Activated CD8-positive, alpha-beta memory T cell treated with anti-CD3 and anti-CD28 coated beads for 1 hour (primary cell): ENCODE measurements at places on chromosomes 7 and 10.
A peak's percentile ranks its signal among the peaks of the same experiment; 100 is the strongest.

DNA sequence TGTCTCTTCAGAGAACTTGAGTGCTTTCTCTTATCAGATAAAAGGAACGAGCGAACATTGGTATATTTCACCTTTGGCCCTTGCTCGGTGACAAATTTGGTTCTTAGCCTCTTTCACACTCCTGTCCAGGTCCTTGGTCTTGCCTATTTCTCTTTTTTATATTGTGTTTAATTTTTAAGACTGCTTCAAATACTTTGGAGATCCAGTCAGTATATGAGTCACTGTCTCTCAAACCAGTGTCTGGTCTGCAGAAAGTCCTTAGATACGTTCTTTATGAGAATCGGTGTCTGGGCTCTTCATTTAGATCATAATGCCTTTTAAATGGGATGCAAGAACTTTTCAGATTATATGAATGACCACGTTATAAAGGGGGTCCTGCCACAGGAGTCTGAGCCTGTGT lies 55.0 kb downstream of the PIK3AP1 start:
- DNase-seq, result no peak

- DNase-seq, result no peak
Observed at GRCh38 chr7:22202141-22202540, 154.8 kb downstream of the RAPGEF5 start.

GRCh38 chr10:15059914-15060313 lies 16.2 kb downstream of the OLAH start:
- DNase-seq, result no peak

- DNase-seq, result no peak
Observed at GRCh38 chr10:58453105-58453504, 59.6 kb upstream of the BICC1 start.

DNA sequence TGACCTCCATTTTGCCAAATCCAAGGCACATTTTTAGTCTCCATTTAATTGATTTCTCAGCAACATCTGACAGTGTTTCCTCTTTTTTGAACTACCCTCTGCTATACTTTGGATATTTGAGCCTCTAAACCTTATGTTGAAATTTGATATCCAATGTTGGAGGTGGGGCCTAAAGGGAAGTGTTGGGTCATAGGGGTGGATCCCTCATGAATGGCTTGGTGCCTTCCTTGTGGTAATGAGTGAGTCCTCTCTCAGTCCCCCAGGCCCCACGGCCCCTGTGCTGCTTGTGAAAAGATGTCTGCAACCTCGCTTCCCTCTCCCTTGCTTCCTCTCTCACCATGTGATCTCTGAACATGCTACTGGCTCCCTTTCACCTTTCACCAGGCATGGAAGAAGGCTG lies 96.8 kb upstream of the DGKB start:
- no peak for DNase-seq

GRCh38 chr7:45220846-45221618 lies 63.4 kb downstream of the RAMP3 start:
- no peak for DNase-seq

GRCh38 chr7:129298268-129298893 lies 73.6 kb downstream of the AHCYL2 start:
- peak; percentile 16 for DNase-seq

- no peak for DNase-seq
Observed at GRCh38 chr7:8343556-8343955, 81.6 kb upstream of the ICA1 start.

DNA sequence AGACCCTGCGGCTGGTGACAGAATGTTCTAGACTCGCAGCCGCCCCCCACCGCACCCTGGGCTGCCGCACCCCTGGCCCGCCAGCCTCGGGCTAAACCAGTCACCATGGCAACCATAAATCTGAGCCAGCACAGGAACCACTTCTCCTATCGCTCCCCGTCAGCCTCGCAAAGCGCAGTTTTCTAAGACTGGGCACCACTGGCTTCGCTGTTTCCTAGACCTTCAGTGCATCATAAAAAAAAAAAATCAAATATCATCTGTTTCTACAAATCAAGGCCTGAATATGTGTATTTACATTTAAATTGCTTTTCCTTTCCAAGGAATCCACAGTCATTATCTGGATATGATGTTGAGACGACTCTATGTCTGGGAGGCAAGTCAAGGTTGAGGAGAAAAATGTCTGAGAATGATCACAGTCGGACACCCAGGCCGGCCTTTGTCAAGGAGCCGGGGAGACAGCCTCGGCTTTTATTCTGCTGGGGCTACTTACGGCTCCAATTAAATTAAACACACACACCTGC lies 99.9 kb downstream of the PTPRN2 start:
- DNase-seq, result no peak

- DNase-seq, result no peak
Observed at GRCh38 chr7:2644562-2645273, 12.9 kb downstream of the TTYH3 start.

DNA sequence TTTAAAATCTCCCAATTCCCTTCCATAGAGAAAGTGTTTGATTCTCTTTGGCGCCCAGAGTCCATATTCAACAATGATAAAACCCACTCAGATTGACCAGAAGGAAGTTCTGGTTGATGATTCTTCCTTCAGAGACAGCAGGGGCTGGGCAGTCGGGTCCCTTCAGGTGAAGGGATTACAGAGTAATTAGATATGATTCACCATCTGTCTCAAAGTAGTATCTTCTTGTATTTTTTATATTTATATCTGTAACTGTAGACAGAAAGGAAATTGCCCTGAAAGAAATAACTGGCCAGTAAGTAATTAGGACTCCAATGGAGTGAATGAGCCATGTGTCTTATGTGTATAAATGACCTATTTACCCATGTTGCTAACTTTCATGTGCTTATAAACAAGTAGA lies 156.0 kb downstream of the PLCE1 start:
- DNase-seq, result no peak

DNA sequence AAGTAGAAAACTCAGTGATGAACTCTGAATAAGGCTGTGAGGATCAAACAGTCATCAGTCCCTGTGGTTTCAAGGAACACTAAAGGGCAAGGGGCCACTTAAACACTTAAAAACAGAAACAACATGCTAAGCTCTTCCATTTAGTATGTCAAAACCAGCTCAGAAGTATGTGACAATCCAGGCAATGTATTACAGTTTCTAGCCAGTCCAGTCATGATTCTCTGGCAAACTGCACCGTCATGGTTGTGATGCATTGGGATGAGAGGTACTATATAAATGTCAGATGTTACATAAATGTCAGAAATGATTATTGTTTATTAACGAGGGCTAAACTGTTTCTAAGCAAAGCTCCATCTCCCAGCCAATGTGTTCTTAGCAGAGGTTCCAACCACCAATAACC lies 4.7 kb upstream of the CREB5 start:
- no peak for DNase-seq

DNA sequence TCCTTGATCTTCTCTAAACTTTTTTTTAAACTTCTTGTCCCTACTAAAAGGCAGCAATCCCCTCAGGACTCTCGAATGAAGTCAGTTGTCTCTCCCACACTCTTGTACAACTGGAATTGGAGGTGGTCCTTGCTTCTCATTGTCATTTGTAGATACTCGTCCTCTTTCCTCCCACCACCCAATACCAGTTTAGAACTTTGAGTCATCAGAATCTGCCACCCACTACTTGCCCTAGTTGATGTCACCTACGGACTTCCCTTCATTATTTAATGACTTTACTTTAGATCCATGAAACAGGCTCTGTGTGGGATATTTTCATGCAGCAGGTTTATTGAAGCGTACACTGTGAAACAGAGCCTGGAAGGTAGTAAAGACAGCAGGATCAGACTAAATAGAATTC lies 28.6 kb upstream of the LHFPL3 start:
- DNase-seq, result no peak

DNA sequence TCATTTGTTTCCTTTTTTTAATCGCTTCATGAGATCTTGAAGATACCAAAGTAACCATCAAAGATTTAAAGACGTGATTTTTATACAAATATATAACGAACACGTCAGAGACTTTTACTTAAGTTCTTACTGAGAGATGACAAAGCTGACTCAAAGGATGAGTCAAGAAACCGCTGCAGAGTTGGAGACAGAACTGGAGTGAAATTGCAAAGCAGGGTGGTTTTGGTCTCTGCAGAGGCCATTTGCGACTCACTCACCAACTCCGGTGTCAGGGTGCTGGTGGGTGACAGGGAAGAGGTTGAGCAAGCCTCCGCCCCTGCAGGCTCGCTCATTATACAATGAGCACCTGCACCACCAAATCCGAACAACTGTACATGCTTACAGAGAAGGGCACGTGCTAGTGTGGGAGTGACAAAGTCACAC lies 75.2 kb downstream of the DNAJB6 start:
- no peak for DNase-seq
